Left ventricle myocardium inferior (tissue), 1 donor: ENCODE measurements at places on chromosomes 12 and 14. TPM values are rescaled to one million over a fixed set of nuclear protein-coding genes. Genes with fewer than 3 reads are reported as not detected.
A peak's percentile ranks its signal among the peaks of the same experiment; 100 is the strongest.

GRCh38 chr14:56324454-56324853 lies 206.2 kb downstream of the PELI2 start:
- H3K4me1 ChIP-seq, result no peaks in the 10 kb centered on the region
- no peaks in the 10 kb centered on the region for H3K36me3 ChIP-seq
- H3K27me3 ChIP-seq, result no peaks in the 10 kb centered on the region
- no peak overlapping the region for H3K27ac ChIP-seq

EVL gene
- total RNA-seq, result 39.7 TPM

ENDOU gene
- 0.49 TPM for total RNA-seq

DNA sequence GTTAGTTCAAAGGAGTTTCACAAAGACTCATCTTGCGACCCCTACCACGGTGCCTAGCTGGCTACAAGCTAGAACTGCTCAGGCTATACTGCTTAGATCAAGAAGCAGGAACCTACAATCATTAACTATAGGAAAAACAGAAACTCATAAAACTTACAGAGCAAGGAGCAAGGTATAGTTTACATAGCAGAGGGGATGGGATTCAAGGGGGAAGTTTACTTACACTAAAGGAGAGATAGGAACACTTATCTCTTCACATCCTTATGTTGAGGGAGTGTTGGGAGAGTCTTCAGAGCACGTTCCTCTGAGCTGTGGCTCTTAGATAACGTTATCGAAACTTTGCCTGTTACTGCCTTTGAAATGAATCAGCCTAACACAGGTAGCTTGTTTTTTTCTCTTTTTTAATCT lies 58.1 kb downstream of the FSCB start:
- no peaks in the 10 kb centered on the region for H3K4me1 ChIP-seq
- DNase-seq, result no peak
- H3K27me3 ChIP-seq, result no peaks in the 10 kb centered on the region
- H3K4me3 ChIP-seq, result no peak overlapping the region
- no peaks in the 10 kb centered on the region for H3K36me3 ChIP-seq

CCDC175 gene
- not detected for total RNA-seq

HRK gene
- total RNA-seq, result 0.77 TPM

PMCH gene
- total RNA-seq, result not detected

DNA sequence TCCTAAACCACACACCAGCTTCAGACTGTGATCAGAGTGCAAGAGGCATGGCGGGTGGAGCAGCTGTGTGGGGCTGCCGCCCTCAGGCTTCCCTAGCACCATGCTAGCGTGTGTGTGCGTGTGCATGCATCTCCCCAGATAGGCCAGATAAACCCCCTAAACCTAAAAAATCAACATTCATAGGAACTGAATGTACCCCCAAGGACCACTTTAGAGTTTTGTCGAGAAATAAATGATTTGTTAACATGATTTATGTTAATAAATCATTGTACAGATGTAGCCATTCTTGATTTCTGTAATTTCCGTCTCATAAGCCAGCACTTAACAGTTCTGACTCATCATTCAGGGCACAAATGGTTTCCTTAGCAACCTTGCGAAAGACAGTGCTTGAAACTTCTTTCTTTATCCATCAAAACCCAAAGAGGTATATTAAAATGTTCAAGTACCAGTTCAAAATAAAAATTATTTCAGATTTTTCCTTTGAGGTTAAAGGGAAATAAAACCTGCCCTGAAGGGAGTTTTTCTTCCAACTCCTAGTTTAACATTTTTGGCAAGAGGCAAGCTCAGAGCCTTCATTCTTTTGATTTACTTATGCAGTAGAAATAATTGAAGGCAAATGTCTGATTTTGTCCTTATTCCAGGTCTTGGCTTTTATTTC lies 206.2 kb upstream of the RGS6 start:
- H3K4me3 ChIP-seq, result no peak overlapping the region
- H3K27ac ChIP-seq, result no peak overlapping the region
- H3K36me3 ChIP-seq, result peaks cover 25% of the 10 kb centered on the region
- peaks cover 2% of the 10 kb centered on the region for H3K4me1 ChIP-seq
- no peaks in the 10 kb centered on the region for H3K27me3 ChIP-seq
- no peak for DNase-seq

GRCh38 chr14:33556382-33557121 lies 394.3 kb downstream of the EGLN3 start:
- peaks cover 5% of the 10 kb centered on the region for H3K27me3 ChIP-seq
- DNase-seq, result no peak

ERP29 gene
- 49.3 TPM for total RNA-seq

DNA sequence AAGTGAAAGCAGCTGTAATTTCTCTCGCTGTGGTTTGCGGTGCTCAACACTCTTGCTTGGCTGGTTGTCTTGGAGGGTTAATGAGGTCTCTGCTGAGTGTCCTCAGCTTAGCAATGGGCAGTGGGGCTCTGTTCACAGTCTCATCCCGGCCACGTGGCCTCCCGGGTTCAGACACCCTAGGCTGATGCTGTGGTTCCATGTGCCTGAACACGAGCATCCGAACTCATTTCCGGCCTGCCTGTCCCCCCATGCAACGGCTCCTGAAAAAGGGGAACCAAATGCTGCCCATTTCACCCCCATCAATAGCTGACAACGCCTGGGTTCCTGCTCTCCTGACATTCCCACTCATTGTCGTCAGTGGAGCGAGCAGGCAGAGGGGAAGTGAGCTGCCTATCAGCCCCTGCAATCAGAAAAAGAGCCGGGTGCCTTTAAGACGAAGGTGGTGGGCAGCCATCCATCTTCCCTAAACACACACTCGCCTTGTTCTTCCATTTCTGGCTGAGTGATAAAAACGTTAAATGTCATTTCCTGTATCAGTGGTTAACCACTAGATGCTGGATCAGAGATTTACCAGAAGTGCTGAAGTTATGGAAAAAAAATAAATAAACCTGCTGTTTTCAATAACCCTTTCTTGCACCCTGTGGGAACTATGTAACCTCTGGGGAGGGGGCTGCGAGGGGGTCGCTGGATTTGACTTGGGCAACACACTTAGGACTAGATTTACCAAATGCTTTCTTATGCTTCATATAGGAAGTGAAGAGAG lies 60.3 kb upstream of the BCL2L14 start:
- H3K4me1 ChIP-seq, result no peaks in the 10 kb centered on the region
- H3K36me3 ChIP-seq, result no peaks in the 10 kb centered on the region
- H3K27me3 ChIP-seq, result no peaks in the 10 kb centered on the region

GRCh38 chr14:24329736-24330135 lies 5.1 kb downstream of the ADCY4 start:
- peaks cover 24% of the 10 kb centered on the region for H3K27me3 ChIP-seq
- no peak for DNase-seq
- H3K36me3 ChIP-seq, result peaks cover 16% of the 10 kb centered on the region
- no peak overlapping the region for H3K4me3 ChIP-seq
- peaks cover 27% of the 10 kb centered on the region for H3K4me1 ChIP-seq

GRCh38 chr14:56247495-56248200 lies 129.4 kb downstream of the PELI2 start:
- no peaks in the 10 kb centered on the region for H3K4me1 ChIP-seq
- no peak overlapping the region for H3K27ac ChIP-seq
- DNase-seq, result no peak
- no peaks in the 10 kb centered on the region for H3K27me3 ChIP-seq
- no peak overlapping the region for H3K4me3 ChIP-seq

GRCh38 chr14:96088481-96088880 lies 49.3 kb downstream of the C14orf132 start:
- H3K4me3 ChIP-seq, result no peak overlapping the region
- H3K4me1 ChIP-seq, result peaks cover 20% of the 10 kb centered on the region
- H3K27ac ChIP-seq, result no peak overlapping the region
- DNase-seq, result no peak
- H3K27me3 ChIP-seq, result peaks cover 70% of the 10 kb centered on the region

GPR84 gene
- total RNA-seq, result not detected

LRRC10 gene
- 43.8 TPM for total RNA-seq

DNA sequence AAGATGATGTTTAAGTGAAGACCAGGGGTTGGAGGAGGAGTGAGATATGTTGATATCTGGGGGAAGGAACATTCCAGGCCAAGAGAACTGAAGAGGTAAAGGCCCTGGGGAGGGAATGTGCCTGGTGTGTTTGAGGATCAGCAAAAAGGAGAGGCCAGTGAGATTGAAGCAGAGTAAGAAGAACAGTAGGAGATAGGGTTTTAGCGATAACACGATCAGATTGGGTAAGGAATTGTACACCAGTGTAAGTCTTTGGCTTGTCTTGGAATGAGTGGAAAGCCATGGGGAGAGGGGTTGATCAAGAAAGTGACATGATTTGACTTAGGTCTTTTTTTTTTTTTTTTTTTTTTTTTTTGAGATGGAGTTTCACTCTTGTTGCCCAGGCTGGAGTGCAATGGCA lies 4.8 kb downstream of the TROAP start:
- no peak for DNase-seq
- no peak overlapping the region for H3K4me3 ChIP-seq
- H3K27me3 ChIP-seq, result peaks cover 35% of the 10 kb centered on the region
- peaks cover 16% of the 10 kb centered on the region for H3K4me1 ChIP-seq

- H3K27ac ChIP-seq, result peak overlapping the region; percentile 27
- H3K4me1 ChIP-seq, result peaks cover 50% of the 10 kb centered on the region
Measured at GRCh38 chr14:23396781-23397407, 11.2 kb downstream of the MYH6 start.

KRT82 gene
- not detected for total RNA-seq

KCNH3 gene
- 0.41 TPM for total RNA-seq

- H3K4me1 ChIP-seq, result peaks cover 4% of the 10 kb centered on the region
- H3K27ac ChIP-seq, result no peak overlapping the region
- H3K4me3 ChIP-seq, result peak overlapping the region; percentile 65
- no peaks in the 10 kb centered on the region for H3K36me3 ChIP-seq
Measured at GRCh38 chr12:109832541-109833306, 474 bp downstream of the TRPV4 start.

- H3K27ac ChIP-seq, result no peak overlapping the region
- H3K27me3 ChIP-seq, result no peaks in the 10 kb centered on the region
- DNase-seq, result no peak
- peaks cover 20% of the 10 kb centered on the region for H3K4me1 ChIP-seq
- H3K4me3 ChIP-seq, result no peak overlapping the region
Measured at GRCh38 chr12:68321140-68321539, 11.0 kb downstream of the MDM1 start.

ASB2 gene
- total RNA-seq, result 251 TPM

CRADD gene
- total RNA-seq, result 46.4 TPM

- H3K36me3 ChIP-seq, result no peaks in the 10 kb centered on the region
- H3K4me1 ChIP-seq, result peaks cover 97% of the 10 kb centered on the region
- H3K4me3 ChIP-seq, result no peak overlapping the region
- no peak for DNase-seq
- H3K27ac ChIP-seq, result peak overlapping the region; percentile 94
Measured at GRCh38 chr14:54681811-54682261, 114.9 kb downstream of the SAMD4A start.

PRKAB1 gene
- total RNA-seq, result 9.2 TPM

- no peak for DNase-seq
- peaks cover 21% of the 10 kb centered on the region for H3K27me3 ChIP-seq
- H3K4me1 ChIP-seq, result no peaks in the 10 kb centered on the region
- no peak overlapping the region for H3K27ac ChIP-seq
- no peaks in the 10 kb centered on the region for H3K36me3 ChIP-seq
Measured at GRCh38 chr12:25670076-25671055, 117.3 kb upstream of the LMNTD1 start.

- H3K27ac ChIP-seq, result no peak overlapping the region
- peaks cover under 1% of the 10 kb centered on the region for H3K4me1 ChIP-seq
- H3K36me3 ChIP-seq, result no peaks in the 10 kb centered on the region
- no peak overlapping the region for H3K4me3 ChIP-seq
Measured at GRCh38 chr12:94879542-94879941, 124.0 kb downstream of the NDUFA12 start.

GRCh38 chr12:104314242-104314614 lies 10.7 kb downstream of the EID3 start:
- no peaks in the 10 kb centered on the region for H3K27me3 ChIP-seq
- H3K4me3 ChIP-seq, result no peak overlapping the region
- H3K36me3 ChIP-seq, result peaks cover 84% of the 10 kb centered on the region
- H3K27ac ChIP-seq, result no peak overlapping the region

OR6C2 gene
- not detected for total RNA-seq

ADCY6 gene
- total RNA-seq, result 98.4 TPM

DNA sequence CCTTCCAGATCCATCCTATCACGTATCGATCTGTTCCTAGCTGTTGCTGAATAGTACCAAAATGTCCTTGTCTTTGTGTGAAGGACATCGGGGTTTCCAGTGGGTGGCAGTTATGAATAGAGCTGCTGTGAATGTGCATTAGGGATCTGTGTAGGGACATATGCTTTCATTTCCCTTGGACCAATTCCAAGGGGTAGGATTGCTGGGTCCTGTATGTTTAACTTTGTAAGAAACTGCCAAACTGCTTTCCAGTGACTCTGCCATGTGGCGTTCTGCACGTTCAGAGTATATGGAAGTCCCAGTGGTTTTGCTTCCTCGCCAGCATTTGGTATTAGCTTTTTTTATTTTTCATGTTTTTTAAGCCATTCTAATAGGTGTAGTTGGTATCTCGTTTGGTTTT lies 28.6 kb downstream of the PACS2 start:
- peaks cover under 1% of the 10 kb centered on the region for H3K36me3 ChIP-seq
- no peak overlapping the region for H3K4me3 ChIP-seq
- H3K4me1 ChIP-seq, result peaks cover 63% of the 10 kb centered on the region
- no peaks in the 10 kb centered on the region for H3K27me3 ChIP-seq

DNA sequence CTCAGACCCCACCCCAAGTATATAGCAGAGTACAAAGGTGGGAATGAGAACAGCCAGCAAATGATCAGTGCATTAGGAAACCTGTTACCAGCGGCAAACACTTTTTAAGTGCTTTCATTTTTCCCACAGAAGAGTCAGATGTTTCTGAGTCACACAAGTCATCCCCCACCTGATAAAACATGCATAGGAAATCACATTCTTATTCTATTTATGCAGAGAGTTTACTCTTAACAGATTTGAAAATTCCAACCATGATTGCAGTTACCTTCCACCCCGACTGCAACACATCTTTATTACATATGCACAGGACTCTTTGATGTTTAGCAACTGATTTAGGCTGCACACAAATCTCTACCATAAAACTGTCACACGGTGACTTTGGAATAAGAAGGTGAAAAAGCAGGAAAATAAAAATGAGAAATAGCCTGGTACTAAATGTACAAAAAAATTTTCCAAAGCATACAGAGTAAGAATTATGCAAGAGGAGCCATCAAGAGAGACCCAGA lies 236.4 kb downstream of the PAWR start:
- H3K4me3 ChIP-seq, result no peak overlapping the region
- H3K27me3 ChIP-seq, result no peaks in the 10 kb centered on the region
- no peak for DNase-seq

FITM1 gene
- total RNA-seq, result 148 TPM

DUSP6 gene
- total RNA-seq, result 16.1 TPM

GRCh38 chr12:95385246-95386035 lies 88.5 kb upstream of the METAP2 start:
- H3K27ac ChIP-seq, result peak overlapping the region; percentile 79
- H3K36me3 ChIP-seq, result no peaks in the 10 kb centered on the region
- no peaks in the 10 kb centered on the region for H3K27me3 ChIP-seq
